Central memory CD8-positive, alpha-beta T cell (primary cell): ENCODE measurements at places on chromosomes 1 and 21.

DNA sequence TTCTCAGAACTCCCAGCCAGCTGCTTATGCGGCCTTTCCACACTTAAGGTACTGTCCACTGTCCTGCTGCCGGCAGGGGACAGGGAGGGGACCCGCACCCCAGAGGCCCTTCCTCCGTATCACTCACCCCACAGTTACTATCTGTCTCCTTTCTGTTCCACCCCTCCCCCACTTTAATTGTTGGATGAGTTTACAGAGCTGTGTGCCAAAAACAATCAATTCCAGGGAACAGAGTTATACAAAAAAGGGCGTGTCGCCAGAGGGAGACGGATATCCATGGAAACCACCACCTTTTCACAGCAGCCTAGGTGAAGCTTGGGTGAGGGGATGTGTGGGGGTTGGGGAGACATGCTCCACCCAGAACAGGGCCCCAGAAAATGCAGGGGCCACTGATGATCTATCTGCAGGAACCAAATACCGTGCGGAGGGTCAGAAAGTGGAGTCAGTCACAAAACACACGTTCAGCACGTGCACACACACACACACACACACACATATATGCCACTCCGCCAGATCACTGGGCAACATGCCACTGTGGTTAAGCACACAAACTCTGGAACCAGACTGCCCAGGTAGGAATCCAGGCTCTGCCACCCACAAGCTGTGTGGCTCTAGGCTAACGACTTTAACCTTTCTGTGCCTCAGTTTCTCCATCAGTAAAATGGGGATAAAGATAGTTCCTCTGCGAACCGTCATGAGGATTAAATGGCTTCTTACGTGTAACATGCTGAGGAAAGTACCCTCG lies 30.5 kb downstream of the CASZ1 start:
- no peak for DNase-seq

GRCh38 chr1:241553886-241554592 lies 21.9 kb downstream of the KMO start:
- DNase-seq: no peak

DNA sequence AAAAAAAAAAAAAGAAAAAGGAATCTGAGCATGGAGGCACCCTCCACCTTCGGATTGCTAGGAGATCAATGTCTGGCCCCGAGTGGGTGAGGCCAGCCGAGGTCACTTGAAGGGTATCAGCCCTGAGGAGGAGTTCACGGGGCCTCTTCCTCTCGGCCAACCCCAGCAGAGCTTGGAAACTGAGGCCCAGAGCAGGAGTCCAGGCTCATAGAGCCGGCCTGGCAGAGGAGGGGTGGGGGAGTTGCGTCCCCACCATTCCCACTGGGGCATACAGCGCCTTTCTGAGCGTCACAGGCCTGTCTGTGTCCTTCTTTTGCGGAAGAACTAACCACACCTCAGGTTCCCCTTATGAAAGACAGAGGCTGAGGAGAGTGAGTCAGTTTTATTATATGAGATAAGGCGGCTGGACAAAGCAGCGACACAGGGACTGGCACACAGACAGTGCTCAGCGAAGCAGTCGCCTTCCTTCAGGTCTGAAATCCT lies 17.1 kb upstream of the EPHA2 start:
- DNase-seq: no peak

DNA sequence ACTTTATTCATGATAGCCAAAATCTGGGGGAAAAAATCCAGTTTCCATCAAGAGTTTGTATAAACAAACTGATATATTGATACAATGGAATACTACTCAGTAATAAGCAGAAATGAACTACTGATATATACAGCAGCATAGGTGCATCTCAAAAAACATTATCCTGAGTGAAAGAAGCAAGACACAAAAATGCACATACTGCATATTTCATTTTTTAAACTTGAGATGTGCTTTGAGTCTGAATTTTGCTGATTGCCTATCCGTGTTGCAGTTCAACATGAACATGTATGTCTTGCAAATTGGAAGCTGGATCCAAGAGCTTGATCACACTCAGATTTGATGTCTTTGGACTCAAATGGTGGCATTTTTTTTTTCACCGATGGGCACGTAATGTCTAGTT lies 132.4 kb downstream of the TSEN15 start:
- no peak for DNase-seq

GRCh38 chr1:241532162-241532531 lies at the start of gene KMO:
TSS of gene KMO (plus strand) at chr1:241532378. CDS start at chr1:241532445, 67 bp downstream.
- DNase-seq: no peak

- no peak for DNase-seq
Observed at GRCh38 chr21:43939443-43940328, 72.4 kb upstream of the TRAPPC10 start.

GRCh38 chr1:21811875-21812305 lies at the start of gene LDLRAD2:
TSS of gene LDLRAD2 (plus strand) at chr1:21812265. CDS start at chr1:21812452, 187 bp downstream.
- no peak for DNase-seq

GRCh38 chr1:51284487-51284954 lies 45.8 kb downstream of the TTC39A start:
- no peak for DNase-seq

- DNase-seq: no peak
Observed at GRCh38 chr1:166080967-166081870, 85.6 kb downstream of the FAM78B start.

DNA sequence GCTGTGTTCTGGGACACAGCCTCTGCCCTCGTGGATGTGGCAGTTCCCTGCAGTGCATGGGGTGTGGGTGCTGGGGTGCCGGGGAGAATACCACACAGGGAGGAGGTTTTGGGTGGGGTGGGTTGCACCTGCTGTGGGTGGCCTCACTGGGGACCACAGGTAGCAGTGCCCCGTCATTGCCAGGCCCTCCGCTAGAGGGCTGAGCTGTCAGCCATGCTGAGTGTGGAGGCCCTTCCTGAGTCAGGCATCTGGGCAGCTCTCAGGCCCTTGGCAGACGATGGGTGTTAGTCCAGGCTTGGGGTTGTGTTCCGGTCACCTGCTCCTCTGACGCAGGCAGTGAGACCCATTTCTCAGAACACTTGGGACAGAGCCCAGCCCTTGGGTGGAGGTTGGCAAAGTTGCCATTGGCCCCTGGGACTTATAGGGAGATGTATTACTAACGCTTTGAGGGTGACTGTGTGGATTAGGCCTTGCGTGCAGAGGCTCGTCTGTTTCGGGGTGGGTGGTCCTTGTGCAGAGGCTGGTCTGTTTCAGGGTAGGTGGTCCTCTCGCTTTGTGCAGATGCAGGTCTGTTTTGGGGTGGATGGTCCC lies 23.9 kb downstream of the PCNT start:
- DNase-seq: no peak

GRCh38 chr1:157025385-157025784 lies 20.2 kb downstream of the ARHGEF11 start:
- no peak for DNase-seq

GRCh38 chr1:200471739-200472138 lies 61.9 kb upstream of the ZNF281 start:
- DNase-seq: no peak

GRCh38 chr1:166166698-166167571 lies at the start of gene FAM78B:
TSS of gene FAM78B (minus strand) at chr1:166167001. CDS start at chr1:166166248, 753 bp downstream.
- no peak for DNase-seq

DNA sequence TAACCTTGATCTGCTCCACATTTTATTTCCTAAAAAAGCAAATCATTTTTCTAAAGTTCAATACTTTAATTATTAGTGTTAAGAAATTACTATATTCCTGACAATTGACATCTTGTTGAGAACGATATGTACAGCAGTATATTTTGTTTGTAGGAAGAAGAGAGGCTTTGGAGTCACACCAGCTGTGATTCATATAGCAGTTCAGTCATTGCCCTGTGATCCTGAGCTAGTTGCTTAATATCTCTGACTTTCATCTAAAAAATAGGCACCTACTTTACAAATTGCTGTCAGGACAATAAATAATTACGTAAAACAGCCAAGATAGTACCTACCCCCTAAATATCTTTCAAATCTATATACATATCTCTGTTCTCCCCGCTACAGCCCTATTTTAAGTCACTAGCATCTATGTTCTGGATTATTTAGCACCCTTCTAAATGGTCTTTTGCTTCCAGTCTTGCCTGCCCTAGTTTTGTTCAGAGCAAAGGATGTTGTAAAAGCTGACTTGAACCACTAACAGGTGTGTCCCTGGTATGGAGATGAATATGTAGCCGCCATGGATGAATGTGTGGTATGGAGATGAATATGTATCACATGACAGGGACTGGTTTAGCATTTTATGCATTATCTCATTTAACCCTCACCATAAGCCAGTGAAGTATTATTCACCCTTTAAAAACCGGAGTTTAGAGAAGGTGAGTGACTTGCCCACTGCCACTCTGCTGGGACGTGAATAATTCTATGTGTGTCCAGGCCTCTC lies 42.2 kb downstream of the RNF220 start:
- DNase-seq: no peak

- no peak for DNase-seq
Observed at GRCh38 chr1:10593750-10594149, 119.0 kb downstream of the PEX14 start.

GRCh38 chr1:47893412-47893811 lies 103.8 kb downstream of the TRABD2B start:
- DNase-seq: no peak

DNA sequence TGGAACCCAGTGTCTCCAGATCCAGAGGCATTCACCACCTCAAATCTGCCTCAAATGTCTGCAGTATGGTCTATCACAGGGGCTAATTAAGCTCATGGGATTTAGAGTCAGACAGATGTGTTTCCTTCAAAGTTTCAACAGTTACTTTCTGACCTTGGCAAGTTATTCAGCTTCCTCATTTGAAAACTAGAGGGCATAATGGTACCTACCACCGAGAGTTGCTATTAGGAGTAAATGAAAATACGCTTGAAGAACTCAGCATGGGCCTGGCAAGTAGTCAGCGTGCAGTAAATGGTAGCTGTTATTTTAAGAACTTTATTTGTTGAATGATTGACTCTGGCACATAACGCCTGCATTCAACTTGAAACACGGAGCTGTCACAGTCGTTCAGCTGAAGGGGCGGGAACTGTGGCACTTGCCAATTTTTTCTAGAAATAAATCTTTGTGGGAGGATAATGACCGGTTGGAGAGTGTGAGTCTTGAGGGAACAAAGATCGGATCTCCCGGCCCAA lies 1.2 kb upstream of the CAP1 start:
- DNase-seq: no peak

DNA sequence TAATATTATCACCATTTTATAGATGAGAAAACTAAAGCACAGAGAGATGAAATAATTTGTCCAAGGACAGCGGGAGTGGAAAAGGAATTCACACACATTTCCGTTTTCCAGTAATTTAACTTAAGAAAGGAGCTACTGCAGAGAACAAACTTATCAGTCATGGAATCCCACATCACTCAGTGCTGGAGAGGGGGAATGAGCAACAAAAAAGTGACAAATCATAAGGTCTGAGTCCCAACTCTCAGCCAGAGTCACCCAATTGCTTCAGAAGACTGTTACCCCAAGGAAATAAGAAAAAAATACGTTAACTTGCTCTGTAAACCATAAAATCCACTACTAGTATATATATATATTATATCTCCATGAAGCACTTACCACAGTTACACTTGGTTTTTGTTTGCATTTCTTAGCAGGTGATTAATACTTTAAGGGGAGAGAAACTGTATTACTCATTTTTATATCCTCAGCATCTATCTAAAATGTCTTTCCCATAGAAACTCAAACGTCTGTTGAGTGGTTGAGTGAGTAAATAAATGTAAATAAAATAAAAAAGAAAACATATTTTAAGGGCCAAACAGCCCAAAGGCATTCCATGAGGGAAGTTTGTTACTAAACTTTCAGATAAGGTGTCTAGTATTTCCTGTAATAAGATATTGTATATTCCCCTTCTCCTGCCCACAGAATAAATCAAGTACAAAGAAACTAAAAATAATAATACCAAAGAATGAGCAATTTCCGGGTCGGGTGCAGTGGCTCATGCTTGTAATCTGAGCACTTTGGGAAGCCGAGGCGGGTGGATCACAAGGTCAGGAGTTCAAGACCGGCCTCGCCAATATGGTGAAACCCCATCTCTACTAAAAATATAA lies 76.8 kb downstream of the SLC45A1 start:
- no peak for DNase-seq

DNA sequence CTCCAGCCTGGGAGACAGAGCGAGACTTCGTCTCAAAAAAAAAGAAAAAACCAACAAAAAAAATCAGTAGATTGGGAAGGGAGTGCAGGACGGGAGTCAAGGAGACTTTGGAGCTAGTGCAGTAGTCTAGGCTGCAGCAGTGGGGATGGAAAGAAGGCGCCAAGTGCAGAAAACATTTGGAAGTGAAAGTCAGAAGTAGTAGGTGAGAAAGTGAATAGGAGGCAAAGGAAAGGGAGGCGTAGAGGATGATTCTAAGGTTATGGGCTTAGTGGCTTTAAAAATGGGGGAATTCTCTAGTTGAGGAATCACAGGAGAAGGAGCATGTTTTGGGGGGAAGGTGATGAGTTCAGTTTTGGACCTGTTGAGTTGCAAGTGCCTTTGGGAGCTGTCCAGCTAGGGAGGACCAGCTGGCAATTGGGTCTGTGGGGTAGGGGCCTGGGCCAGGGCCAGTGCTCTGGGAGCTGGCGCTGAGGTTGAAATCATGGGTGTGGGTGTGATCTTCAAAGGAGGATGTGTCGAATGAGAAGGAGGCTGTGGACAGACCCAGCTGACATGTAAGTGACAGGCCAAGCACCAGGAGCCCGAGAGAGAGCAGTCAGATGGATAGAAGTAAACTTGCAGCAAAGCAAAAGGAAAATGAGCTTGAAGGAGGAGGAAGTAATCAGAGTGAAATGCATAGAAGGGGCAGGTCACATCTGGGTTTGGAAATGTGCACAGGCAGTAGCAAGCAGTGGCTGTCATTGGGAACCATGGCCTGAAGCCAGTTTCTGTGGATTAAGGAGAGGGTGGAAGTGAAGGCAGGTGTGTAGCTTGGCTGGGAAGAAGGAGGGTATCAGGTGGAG lies 15.8 kb downstream of the TMCC2 start:
- DNase-seq: no peak

DNA sequence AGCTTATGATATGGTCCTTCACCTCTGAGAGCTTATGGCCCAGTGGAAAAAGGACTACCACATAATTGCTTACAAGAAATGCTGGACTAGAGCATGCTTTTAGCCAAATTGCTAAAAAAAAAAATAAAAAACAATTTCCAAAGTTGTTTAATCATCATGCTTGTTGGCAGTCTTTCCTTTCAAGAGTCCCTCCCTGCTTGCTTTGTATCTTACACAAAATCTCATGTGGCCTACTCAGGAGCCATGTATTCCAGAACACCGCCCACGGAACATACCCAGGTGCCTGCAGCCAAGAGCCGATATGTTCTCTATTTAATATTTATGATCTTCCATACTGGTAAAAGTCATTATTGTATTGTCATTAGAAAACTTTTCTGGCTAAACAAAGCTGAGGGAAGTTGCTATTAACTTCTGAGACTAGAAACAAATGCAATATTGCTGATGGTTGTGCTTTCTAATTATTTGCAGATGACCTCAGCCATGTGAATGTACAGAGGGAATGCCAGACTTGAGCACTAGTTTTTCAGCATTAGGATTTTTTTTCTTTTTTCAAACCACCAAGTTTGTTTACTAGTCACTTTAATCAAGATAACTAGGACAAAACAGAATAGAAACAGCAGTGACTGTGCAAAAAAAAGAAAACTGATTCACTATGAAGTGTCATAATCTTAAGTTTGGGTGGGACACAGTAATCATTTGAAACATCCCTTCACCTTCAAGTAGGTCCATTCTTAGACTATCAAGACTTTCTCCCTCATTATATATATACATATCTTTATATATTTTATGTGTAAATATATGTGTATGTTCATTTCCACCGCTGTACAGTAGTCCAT lies 129.3 kb upstream of the GORAB start:
- no peak for DNase-seq
